NCI-H187 treated with DMSO at 0.1 percent for 48 hours (cell line): ENCODE measurements at places on chromosomes 5 and 9.
A peak's percentile ranks its signal among the peaks of the same experiment; 100 is the strongest.

DNA sequence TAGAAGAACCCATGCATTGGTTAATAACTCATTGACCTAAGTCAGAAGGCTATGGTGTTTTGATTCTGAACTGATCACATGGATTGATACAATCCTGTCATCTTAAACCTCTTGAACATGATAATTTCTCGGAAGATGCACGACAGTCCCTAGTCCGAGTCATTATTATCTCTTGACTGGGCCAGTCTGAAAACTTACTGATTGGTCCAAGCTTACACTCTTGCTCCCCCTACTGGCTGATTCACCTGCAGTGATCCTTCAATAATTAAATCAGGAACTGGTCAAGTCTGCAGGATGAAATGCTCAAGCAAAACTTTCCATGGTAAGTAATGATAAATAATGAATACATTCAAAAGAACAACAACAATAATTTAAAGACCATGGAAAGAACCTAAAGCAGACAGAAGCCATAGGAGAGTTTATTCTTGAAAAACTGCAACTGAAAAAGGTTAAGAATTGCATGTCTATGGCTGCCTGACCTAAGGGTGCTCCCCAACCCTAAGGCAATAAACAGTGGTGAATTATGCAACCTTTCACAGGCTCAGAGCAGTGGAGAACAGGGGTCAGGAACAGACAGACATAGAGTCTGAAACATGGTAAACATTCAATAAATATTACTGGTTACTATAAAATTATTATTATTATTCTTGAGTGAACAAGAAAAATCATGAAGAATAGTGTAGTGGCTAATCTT is 79.3 kb downstream of the BRINP1 start:
- DNase-seq = peak; percentile 0

DNA sequence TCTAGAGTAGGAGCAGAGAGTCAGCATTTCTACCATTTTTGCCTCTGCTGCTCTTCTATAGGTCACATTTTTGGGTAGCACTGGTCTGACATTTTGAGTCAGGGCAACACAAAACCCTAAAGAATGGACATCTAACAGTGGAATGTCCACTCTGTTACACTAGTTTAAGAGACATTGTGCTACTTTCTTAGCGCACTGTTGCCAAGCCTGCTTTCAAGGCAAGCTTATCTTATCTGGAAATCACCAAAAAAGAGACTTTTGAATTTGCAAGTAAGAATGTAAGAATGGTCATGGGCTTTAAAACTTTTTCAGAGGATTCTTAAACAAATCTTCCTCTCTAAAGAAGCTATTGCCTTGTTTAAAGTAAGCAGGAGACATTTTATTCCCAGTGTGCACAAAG is 73.0 kb upstream of the STARD4 start:
- DNase-seq = no peak

- DNase-seq = no peak
These were observed 224.2 kb downstream of the SYK start for GRCh38 chr9:91025856-91026255.

- DNase-seq = no peak
These were observed 25.0 kb upstream of the PALM2AKAP2 start for GRCh38 chr9:109755040-109755439.

- DNase-seq = no peak
These were observed 30.1 kb downstream of the ADAMTSL2 start for GRCh38 chr9:133564451-133565116.

- no peak for DNase-seq
These were observed 414.1 kb downstream of the ACTL7B start for GRCh38 chr9:108441726-108442125.

- DNase-seq = no peak
These were observed 10.2 kb downstream of the EXOC3 start for GRCh38 chr5:452978-453710.

- DNase-seq = no peak
These were observed 63.7 kb upstream of the FAM120A start for GRCh38 chr9:93387791-93388190.

GRCh38 chr9:2723376-2724065 is 6.2 kb downstream of the KCNV2 start:
- no peak for DNase-seq

DNA sequence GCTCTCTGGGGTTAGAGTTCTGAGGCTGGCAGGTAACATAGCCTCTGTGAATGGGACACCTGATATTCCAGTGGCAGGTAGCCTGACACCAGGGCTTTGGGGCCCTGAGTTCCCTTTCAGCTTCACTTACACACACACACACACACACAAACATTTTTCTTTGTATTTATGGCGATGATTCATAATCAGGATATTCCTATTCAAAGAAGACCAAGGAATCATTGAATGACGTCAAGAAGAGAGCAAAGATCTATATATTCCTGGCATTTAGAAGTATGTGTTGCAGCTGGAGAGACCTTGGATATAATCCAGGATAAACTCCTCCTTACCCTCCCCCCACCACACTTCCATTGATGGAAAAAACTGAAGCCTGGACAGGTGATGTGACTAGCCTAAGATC is 7.9 kb upstream of the ENTREP1 start:
- DNase-seq = no peak

DNA sequence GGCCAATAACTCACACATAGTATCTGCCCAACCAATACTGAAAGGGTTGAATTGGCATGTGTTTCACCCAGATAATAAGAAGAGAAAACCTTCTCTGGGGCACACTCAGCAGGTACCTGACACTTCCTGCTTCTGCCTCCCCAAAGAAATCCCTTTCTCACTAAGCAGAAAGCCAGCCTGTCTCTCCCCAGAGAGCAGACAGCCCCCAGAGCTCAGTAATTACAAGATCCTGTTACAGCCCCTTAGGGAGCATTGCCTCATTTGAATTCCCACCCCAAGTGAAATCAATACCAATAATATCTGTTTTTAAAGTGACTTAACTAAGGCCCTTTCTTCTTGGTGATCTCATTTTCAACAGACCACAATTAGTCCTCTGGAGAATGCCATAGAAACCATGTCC is 38.5 kb upstream of the FOXI1 start:
- no peak for DNase-seq

DNA sequence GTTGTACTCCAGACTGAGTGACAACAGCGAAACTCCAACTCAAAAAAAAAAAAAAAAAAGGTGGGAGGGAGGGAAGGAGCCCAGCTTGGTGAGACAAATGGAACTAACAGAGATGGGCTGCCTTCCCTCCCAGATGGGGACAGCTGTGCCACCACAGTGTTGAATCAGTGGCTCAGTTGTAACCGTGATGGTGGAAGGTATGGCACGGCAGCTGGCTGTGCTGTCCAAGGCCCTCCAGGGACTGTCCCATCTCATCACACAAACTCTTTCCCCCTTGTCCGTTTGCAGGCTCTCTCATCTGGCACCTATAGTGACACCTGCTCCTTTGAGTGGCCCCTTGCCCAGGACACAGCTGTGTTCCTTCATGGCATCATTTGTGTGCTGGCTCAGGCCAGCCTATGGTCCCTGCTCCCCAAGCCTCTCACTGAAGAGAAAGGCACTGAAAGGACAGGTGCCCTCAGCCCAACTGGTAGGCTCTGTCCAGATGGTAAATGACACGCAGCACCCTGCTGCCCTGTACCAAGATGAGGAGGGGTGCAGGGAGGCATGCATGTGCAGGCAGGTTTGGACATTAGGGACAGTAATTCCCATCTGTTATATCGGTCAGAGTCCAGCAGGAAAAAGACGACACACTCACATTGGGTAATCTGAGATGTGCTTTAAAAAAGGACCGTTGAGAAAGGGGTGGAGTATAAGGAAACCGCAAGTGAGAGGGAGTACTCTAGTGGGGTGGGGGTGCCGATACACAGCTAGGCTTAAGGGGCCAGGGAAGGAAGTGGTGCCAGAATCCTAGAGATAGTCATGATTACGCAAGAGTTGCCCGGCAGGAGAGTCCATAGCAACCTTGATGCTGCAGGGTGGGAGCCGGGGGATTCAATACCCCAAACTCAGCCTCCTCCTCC is 4.3 kb downstream of the SMIM33 start:
- DNase-seq = peak; percentile 76

- no peak for DNase-seq
These were observed 13.3 kb downstream of the CAPSL start for GRCh38 chr5:35924950-35925722.
